ENCODE measurements at places on chromosomes 5 and 9. TPM values are rescaled to one million over a fixed set of nuclear protein-coding genes. Genes with fewer than 3 reads are reported as not detected.

GRCh38 chr9:98726735-98727134, 18.0 kb upstream of the GABBR2 start:
- no peak for DNase-seq

DNA sequence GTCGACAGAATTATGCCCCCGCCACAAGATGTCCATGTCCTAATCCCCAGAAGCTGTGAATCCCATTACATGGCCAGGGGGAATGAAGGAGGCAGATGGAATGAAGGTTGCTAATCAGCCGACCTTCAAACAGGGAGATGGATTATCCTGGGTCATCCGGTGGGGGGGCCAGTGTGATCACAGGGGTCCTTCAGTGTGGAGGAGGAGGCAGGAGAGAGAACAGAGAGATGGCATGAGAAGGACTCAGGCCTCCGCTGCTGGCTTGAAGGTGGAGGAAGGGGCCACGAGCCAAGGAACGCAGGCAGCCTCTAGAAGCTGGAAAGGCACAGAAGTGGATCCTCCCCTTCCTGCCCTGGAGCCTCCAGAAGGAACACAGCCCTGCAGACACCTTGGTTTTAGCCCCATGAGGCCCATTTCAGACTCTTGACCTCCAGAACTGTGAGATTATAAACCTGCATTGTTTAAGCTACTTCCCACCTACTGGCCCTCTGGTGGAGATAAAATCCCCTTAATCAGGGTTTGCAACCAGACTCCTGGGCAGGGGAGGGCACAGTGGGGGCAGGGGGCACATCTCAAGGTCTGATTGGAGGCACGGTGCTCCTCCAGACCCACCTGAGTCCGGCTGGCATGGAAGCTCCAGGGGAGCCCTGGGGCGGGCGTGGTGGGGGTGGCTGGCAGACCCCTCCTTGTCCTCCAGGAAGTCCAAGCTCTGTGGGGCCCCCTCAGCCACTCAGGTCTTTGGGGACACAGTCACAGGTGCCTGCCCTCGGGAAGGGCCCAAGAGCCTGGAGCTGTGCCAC, 13.8 kb downstream of the PTGES2 start:
- DNase-seq, result no peak

- DNase-seq, result peak; percentile 76
Observed at GRCh38 chr9:89874351-89875321, 269.8 kb downstream of the GADD45G start.

GRCh38 chr5:138389332-138389731, 36.8 kb downstream of the KDM3B start:
- DNase-seq, result no peak

DNA sequence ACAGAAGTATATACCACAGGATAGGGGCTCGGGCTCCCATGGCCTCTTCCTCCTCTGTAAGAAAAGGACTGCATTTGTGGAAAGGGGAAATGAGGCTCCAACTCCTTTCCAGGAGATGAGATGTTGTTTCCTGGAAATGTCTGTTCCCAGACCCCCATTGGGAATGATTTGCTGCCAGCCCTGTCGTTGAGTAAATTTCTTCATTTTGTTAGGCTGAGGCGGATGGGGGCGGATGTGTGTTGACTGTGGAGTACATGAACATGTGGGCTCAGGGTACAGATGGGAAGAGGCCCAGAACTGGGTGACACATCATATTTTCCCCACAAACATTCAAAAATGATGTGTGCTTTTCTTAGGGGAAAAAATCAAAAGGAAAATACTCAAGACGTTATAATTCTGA, 28.8 kb upstream of the TNFAIP8 start:
- DNase-seq, result no peak

DNA sequence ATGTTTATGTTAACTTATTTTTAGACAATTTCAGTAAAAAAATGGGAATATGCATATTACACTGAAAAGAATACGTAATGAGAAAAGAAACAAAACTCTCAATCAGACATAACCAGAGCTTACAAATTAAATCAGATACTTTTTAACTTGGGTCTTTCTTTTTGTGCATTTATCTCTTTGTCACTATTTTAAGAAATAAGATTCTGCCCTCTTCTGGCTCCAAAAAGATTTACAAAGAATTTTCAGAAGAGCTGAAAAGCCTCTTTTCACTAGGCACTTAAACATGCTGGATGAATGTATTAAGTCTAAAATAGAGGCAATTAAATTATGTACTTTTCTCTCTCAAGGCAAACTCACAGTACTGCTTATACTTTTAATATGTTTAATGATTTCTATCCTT, 55.5 kb downstream of the CEP120 start:
- no peak for DNase-seq

DNA sequence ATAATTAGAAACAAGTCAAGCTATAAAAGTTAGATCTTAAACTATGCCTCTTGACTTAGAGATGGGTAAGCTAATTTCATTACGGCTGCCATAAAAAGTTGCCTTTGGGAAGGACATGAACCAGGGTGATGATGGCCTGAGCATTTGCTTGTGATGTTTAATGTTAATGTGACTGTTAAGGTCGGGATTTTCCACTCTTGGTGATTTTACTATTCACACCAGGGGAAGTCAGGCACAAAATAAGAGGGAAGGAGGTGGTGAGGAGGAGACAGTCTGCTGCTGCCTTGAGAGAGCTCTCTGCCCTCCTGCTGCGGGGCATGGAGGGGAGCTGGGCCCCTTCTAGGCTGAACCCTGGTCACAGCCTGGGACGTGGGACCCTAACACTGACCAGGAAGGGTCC, 34.4 kb downstream of the AHRR start:
- no peak for DNase-seq

DNA sequence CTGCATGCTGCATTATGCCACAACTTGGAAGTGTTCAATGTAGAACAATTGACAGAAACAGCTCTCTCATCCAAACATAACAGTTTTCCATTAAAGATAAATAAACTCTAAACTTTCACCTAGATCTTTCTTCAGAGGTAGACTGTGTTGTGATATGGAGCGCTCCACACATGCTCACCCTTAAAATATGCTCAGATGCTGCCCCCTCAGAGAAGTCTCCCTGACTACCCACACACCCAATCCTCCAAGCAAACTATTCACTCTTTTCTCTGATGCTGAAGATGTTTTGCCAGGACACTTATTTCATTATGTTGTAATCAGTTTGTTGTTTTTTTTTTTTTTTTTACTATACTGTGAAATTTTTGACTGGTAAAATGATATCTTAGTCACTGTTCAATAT, 206.6 kb upstream of the RASA1 start:
- no peak for DNase-seq

Gene ADAMTS16
- not detected for total RNA-seq

- no peak for DNase-seq
Observed at GRCh38 chr5:160390787-160391696, 8.8 kb downstream of the FAM200C start.

Gene ARL10
- 11.4 TPM for total RNA-seq

GRCh38 chr9:38316166-38316780, 76.2 kb upstream of the ALDH1B1 start:
- no peak for DNase-seq

Gene MRPS27
- 60.4 TPM for total RNA-seq

DNA sequence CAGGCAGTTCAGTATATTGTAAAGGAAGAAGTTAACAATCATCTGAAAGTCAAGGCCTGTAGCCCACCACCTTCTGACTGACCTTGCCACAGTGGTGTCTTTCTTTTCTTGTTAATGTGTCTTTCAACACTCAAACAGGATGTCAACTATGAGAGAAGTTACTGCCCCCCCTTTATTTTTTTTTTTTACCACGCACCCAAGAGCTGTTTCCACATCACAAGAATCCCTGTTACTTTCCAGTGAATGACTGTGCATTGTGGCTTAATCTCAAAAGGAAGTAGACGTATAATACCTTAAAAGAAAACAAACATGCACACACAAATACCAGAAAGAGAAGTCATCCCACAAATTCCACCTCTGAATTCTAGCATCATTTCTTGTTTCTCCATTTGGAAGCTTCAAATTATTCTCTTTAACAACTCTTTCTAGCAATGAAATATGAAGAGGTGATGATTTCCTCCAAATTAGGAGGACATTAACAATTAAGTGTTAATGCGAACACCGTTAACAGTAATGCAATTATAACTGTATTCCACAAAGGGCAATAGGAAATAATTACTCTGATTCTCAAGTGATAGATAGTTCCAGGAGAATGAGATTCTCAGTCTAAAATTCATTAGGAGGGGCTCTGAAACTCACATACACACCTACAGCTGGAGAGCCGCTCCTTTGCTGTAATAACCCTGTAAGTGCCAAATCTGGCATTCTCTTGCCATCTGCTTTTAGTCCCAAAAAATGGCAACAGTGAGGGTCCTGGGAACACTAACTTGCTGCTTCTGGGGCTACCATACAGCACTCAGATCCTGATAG, 201.0 kb downstream of the EFNA5 start:
- no peak for DNase-seq

DNA sequence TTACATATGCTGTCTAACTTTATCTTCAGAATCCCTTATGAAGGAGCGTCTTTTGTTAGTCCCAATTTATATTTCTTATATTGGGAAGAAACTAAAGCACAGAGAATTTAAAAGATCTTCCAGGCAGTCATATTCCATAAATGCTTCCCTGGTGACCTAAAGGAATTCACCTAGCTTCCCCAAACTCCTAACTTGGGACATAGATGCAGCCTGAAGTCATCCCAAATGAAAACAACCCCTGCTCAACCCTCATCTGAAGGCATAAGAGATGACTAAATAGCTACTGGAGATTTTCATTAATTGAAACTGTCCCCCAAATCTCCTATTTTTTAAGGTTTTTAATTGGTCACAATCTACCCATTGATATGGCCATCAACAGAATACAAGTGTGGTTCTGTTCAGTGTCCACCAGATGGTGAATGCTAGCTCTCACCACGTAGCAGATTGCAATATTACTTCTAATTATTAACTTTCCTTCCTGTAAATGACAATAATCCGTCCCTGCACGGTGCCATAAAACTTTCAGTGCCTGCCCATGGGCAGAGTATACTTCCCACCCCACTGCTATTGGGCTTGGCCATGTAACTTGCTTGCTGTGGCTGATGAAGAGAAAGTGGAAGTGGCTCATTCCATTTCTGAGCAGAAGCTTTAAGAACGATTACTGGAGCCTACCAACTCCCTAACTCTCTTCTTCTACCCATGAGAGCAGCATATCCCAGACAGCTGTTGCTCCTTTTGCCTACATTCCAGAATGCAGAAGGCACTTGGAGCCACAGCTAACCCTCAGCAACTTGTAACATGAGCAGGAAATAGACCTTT, 18.7 kb downstream of the PRUNE2 start:
- DNase-seq, result no peak

GRCh38 chr9:96619124-96619465, 548 bp downstream of the CDC14B start:
- no peak for DNase-seq

- no peak for DNase-seq
Observed at GRCh38 chr5:94632024-94632423, 13.6 kb downstream of the SLF1 start.

Gene ITGA2
- 1.4 TPM for total RNA-seq

DNA sequence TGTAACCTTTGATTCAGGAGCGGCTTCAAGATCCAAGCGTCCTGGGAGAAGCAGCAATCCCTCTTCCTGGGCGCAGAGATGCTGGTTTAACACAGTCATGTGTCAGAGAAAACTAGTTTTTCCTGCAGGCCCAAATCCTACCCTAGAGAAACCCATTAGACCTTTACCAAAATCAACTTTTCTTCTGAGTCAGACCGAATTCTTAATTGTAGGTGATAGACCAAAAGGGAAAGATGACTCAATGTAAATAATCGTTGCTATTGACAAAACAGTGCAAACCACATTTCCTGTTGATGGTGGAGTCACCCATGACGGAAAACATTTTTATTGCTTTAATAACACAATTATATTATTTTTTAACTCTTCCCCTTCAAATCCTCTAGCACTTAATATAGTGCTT, 40.1 kb downstream of the SLC1A1 start:
- no peak for DNase-seq

Gene TARS1
- 58.7 TPM for total RNA-seq

GRCh38 chr9:83281306-83282255, 218.6 kb upstream of the RASEF start:
- no peak for DNase-seq

Gene ACER2
- total RNA-seq, result 4.1 TPM

Gene TAF11L10
- not detected for total RNA-seq

Gene TMC1
- total RNA-seq, result 0.27 TPM

GRCh38 chr5:158162026-158162425, 303.1 kb upstream of the CLINT1 start:
- DNase-seq, result no peak

DNA sequence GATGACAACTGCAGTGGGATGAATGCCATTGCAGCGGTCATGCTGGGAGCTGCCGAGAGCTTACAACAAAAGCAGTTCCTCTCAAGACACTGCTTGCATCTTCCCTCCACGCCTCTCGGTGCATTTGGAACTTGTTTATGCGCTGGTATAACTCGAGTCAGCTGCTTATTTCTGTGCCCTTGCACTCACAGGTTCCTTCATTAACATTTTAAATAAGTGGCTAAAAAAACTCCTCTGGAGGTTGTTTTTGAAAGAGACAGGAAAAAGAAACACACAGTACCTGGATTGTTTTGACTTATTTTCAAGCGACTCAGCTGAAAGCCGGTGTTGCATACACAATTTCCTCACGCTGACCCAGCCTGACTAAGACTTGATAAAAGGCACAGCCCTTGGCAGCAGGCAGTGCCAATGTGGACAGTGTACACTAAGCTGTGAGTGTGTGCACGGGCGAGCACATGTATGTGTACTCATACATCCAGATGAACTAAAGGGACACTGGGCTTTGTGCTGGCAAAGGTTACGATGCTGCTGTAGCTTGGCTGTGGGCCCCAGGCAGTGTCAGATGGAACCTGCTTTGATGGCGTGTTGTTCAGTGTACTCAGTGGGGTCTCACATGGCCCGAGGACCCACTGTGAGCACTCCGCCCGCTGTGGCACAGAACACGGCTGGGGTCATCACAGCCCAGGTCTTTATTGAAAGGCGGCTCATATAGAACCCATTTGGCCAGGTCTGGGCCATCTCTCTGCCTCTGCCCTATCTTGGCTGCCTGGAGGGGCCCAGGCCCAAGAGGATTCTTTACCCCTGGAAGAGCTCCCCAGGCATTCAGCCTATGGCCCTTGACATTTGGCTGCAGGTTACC, 92.3 kb downstream of the ANKRD33B start:
- DNase-seq, result no peak

DNA sequence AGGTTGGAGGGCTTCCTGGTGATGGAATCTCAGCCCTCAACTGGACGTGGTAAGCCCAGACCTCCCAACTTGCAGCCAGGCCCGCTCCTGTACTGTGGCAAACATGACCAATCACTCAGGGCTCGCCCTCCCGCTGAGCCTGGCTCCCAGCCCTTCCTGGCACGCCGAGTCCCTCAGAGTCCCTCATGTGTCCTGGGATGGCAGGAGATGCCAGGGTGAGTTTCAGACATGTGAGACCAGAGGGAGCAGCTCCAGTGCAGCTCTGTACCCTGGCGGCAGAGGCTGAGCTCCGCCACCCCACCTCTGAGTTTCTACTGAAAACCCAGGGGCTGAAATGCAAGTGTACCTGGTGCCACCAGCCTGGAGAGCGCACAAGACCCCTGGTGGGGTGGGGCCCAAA, 42.0 kb upstream of the RXRA start:
- DNase-seq, result no peak

Gene SLC24A2
- 0.30 TPM for total RNA-seq

Gene IL3
- not detected for total RNA-seq

Gene CAMSAP1
- total RNA-seq, result 25.5 TPM
